SHP77 (cell line): ENCODE measurements at places on chromosomes 2 and 18.

DNA sequence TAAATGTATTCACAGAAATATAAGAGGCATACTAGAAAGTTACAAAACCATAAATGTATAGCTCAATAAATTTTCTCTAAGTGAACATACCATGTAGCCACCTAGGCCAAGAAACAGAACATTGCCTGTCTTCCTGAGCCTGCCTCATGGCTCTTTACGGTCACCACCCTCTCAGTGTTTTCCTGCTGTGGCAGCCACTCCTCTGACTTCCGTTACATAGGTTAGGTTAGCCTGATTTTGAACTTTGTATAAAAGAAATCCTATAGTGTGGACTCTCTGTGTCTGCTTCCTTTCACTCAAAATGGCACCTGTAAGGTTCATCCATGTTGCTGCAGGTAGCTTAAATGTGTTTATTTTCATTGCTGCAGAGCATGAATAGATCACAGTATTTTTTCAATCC lies 11.6 kb upstream of the ST3GAL5 start:
- DNase-seq: no peak

DNA sequence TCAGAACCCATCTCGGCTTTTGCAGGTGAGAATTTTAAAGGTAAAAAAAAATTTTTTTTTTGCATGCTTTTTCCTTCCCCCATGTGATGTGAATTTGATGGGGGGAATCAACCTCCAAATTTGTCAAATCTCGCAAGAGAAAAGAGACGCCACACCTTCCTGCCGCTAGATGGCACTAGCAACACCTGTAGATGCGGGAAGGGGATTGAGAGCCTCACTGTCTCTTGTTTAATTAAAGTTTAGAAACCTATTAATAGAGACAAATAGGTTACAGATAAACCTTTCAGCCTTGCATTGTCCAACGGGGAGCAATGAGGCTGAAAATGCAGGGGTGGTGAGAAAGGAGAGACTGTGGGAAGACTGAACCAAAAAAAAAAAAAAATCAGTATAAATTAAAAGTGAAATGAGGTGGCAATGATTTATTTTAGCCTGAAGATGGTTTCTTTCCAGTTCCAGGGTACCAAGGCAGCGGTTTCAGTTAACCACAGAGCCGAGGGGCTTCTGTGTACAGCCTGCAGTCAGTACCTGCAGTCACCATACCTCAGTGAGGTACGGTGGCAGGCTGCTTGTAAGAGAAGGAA lies 84.6 kb downstream of the NRP2 start:
- peak; percentile 52 for DNase-seq

GRCh38 chr2:100021791-100022340 lies 120.5 kb downstream of the AFF3 start:
- no peak for DNase-seq

GRCh38 chr18:10791169-10791831 lies 265.5 kb downstream of the NAPG start:
- no peak for DNase-seq
